ENCODE measurements at places on chromosomes 11 and 22.

- DNase-seq, result no peak
Measured at GRCh38 chr11:63880403-63880790, 36.6 kb downstream of the RCOR2 start.

DNA sequence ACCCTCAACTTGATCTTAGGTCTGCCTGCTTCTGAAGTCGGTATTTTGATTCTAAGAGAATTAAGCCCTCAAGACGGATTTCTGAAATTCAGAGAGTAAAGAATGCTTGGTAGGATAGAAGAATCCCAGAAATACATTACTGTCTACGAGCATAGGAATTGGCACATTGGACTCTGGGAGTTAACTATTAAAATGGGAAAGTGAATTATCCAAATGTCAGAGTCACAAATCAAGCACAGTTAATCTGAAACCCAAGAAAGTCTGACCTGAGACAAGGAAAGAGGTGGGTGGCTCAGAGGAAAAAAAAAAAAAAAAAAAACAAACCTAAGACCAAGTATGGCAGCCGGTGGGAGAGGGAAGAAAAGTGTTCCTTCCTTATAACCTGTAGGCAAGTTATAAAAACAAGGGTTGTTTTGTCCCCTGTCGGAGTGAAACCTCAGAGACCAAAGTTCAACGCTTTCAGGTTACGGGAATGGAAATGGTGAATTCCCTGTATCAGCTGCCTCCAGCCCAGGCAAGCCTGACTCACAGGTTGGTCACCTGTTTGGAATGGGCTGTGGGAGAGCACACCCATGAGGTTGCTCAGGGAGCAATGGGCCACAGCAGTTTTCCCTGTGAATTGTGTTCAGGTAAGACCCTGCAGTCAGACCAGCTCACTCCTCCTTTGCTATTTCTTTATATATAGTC, 139.0 kb downstream of the ETS1 start:
- no peak for DNase-seq

DNA sequence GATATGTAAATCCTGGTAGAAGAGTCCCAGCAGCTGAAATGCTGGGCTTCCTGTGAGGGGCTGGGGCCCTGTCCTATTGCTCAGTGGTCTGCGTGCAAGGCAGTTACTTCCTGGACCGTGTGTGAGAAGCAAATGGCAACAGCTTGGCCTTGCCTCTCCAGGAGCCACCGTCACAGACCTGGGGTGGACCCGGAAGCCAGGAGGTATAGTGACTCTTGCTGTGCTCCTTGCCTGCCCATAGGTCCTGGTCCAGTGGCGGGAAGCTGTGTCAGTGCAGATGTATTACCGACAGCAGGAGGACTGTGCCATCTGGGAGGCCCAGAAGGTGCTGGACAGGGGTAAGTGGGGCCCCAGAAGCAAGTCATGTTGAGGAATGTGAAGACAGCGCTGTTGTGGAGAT, 54.3 kb downstream of the PISD start:
- DNase-seq, result no peak

- DNase-seq, result no peak
Measured at GRCh38 chr11:126153972-126154371, 57.5 kb downstream of the RPUSD4 start.

DNA sequence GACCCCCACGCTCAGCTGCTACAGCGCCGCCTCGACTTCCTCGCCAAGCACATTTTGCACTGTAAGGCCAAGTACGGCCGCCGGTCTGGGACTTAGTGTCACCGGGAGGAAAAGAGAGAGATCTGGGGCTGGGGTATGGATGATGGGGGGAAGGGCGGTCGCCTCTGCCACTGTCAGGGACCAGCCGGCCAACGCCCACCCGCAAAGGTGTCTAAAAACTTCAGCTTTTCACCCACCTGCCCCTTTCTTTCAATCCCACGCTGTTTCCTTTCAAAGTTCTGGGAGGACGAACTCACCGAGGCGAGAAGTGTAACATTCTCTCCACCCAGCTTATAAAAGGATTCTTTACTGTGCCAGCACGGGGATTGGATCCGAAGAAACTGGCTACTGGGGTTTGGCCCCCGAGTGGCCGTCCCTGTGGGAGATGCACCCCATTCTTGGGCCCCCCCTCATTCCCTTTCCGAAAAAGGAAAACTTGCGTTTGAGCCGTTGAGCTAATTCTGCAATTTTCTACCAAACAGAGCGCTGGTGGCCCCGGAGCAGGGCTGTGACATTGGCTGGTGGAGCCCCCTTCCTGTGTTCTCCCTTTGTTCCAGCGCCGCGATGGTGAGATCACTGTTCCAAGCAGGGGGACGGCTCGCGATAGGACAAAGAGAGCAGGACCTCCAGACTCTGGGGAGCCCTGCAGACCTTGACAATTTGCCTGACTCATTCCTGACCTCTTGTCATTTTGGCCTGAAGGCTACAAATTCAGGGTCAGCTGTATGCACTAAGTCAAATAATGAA, 1.8 kb downstream of the FJX1 start:
- DNase-seq, result no peak

DNA sequence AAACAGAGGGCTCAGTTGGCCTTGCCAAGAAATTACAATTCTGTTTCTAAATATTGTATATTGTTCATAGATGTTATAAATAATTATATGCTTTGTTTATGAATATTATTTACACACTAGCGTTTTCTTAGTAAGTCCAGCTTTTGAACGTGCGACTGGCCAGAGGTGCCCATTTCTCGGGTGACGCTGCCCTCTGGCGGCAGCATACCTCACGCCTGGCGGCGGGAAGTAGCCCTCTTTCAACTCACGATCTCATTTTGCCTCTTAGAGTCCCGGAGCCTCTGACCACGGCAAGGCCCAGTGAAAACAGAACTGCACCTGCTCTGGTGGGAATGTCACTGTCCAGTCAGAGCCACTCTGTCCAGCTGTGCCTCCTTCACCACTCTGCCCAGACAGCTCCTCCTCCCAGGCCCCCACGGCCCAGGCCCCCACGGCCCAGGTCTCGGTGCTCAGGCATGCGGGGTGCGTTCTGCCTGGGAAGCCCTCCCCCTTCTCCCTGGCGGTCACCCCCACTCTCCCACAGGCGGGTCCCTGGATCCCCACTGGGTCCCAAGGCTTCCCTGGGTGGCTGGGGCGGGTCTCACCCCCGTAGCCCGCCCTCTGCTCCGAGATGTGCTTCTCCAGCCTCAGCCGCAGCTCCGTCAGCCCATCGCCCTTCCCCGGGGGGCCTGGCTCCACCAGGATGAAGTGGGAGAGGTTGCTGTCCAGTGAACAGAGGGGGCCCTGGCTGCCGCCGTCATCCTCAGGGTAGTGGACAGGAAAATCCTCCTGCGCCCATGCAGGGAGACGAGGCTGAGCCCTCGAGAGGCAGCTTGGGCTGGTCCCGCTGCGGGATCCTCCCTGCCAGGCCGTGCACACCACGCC, 19.3 kb downstream of the TSSC4 start:
- DNase-seq, result peak; percentile 88

- DNase-seq, result no peak
Measured at GRCh38 chr11:6326985-6327384, 6.7 kb upstream of the CAVIN3 start.

DNA sequence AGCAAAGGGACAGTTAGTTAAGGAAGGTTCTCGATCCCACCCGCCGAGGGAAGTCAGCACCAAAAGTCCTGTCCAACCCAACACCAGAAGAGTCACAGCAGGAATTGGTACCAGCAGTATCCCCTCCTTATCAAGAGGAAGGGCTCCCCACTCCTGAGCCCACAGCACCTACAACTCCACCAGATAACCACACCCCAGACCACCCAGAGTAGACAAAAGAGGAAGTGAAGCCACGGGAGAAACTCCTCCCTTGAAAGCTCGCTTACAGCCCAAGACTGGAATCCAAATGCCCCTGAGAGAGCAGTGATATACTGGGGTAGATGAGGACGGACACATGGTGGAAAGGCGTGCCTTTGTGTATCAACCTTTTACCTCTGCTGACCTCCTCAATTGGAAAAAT, 7.3 kb upstream of the CD5 start:
- no peak for DNase-seq

GRCh38 chr11:128375961-128376360, 211.4 kb downstream of the ETS1 start:
- DNase-seq, result no peak

- DNase-seq, result no peak
Measured at GRCh38 chr11:73267906-73268540, 4.1 kb upstream of the P2RY6 start.

DNA sequence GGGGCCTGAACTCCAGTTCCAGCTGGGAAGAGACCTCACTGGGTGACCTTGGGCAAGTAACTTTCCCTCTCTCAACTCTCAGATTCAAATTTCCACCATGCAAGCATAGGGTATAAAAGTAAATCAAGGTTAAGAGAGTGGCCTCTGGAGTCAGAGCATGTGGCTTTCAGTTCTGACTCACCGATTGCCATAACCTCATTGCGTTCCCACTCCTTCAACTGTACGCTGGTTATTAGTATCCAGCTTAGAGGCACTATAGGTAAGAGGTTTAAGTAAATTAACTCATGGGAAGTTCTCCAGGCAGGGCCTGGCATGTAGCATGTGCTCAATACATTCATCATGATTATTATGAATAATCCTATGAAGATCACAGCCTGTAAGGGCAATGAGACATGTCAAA, 88.3 kb downstream of the FBXO7 start:
- DNase-seq, result no peak

DNA sequence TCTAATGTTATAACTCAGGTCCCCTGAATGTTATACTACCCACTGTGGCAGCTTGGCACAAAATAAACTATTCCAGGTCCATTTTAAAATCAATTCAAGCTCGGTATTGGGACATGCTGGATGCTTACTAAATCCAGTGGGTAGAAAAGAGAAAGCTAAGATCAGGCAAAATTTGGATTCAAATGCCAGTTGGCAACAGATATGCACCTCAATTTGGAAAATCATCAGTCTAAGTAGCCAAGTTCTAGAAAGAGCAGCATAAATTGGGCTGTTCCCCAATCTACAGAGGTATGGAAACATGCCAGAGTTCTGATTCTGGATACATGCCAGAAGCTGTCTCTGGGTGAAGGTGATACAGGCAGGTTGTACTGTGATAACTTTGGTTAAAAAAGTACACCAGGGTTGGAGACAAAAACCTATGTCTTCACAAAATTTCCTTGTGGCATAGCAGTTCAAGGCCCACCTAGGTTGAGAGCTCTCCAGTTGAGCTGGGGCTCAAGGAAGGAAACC, 427.8 kb downstream of the LRRC4C start:
- DNase-seq, result no peak

GRCh38 chr11:79077702-79078330, 363.0 kb downstream of the TENM4 start:
- DNase-seq, result no peak

- DNase-seq, result no peak
Measured at GRCh38 chr11:44264761-44265160, 45.2 kb downstream of the ALX4 start.

DNA sequence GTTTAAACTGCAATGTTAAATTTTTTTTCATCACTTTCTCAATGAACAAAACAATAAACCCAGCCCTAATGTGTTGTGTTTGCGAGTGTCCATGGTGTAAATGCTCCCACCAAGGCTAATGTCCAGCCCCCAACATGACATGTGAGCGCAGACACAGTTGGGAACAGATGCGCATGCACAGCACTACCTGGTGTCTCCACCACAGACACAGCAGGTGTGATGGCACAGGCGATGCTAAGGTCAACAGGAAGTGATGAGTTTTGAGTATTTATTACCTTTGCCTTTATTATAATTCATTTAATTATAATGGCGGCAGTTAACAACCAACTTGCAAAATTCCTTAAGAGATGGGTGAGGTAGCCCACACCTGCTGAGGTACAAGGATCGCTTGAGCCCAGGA, 42.9 kb downstream of the MICAL3 start:
- DNase-seq, result no peak

DNA sequence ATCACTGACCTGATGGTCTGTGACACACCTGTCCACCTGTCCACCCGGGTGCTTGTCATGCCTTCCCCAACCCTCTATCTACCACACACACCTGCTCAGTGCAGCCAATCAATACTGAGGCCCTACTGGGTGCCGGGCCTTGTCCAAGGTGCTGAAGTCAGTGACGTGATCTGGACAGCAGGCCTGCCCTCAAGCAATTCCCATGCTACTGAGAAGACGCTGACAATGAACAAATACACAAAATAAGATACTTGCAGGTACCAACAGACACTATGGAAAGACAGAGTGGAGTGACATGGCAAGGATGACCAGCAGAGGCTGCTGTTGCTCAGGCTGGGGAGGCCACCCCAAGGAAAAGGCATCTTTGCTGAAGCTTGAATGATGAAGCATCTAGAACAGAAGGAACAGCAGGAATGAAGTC, 21.2 kb downstream of the PLAAT3 start:
- no peak for DNase-seq

DNA sequence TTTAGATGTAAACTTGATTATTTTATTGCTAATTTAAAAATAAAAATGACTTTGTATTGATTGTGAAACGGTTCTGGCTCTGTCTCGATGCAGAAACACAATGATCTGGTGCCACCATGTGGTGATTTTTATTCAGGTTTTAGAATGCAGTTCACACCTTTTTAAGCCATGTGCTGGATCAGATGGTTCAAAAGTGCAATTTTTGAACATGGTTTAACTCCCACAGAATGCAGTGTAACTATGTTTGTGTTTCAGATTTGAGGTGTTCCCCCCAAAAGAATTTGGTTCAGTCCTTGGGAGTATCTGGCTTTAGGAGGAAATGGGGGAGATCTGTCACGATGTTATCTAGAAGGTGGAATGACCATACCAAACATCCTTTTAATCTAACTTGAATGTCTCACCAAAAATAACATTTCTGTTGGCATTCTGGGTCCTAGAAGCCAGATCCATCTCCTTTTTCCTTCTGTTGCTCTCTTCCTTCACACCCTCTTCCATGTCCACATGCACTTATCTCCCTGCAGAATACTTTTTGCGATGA, 7.9 kb downstream of the MRPL16 start:
- no peak for DNase-seq

DNA sequence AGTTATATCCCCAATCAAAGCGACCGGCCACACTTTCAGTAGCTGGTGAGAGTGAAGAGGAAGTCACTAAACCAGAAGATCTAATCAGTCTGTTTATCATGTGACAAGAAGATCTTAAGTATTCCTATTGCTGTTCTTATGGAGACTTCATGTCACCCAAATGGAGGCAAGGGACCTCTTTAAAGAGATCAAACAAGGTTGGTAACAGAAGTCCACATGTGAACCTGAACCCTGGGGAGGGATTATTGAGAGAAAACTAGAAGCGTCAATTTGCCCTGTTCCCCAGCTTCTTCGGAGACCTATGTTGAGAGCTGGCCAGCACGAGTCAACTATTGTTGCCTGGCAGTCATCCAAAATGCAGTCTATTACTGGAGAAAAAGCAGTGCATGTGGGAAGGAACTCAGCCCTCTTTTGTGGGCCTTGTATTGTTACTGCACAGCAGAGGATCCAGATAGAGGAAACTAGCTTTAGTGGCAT, 76.9 kb upstream of the CTSC start:
- DNase-seq, result no peak

GRCh38 chr11:1702506-1702905, 5.5 kb downstream of the KRTAP5-6 start:
- no peak for DNase-seq
